ENCODE measurements at places on chromosomes 1 and 21. TPM values are rescaled to one million over a fixed set of nuclear protein-coding genes. Genes with fewer than 3 reads are reported as not detected.
A peak's percentile ranks its signal among the peaks of the same experiment; 100 is the strongest.

PAQR7 gene
- polyA plus RNA-seq: 12.0 TPM

IL20 gene
- polyA plus RNA-seq: not detected

HTR6 gene
- not detected for polyA plus RNA-seq

NIBAN1 gene
- 4.0 TPM for polyA plus RNA-seq

DNA sequence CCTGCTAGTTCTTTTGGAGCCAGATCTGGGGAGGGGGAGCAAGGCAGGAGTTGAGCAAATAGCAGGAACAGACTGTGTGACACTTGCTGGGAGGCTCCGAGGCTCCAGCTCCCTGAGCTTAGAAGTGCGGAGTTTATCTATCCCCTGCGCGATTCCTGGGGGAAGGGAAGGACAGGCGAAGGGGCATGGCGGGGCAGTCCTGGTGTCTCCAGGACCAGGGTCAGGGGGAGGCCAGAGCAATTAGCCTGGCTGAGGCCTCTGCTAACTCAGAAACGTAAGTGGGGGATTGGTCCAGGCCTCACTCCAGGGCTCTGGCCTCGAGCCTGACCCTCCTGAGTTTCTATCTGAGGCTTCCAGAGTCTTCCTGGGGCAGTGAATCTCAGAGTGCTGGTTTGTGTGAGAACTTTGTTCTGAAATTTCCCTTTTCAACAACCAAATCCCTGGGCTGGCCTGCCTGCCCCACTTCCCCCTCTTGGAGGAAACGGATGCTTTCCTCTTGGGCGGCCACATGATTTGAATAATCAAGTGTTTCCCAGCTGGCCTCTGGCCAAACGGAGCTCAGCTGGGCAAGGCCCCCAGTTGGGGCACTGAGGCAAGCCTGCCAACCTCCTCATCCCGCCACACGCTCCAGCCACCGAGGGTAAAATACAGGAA lies 15.6 kb downstream of the ALPL start:
- DNase-seq: no peak

- no peak for DNase-seq
Measured at GRCh38 chr1:197182716-197183115, 36.2 kb upstream of the ASPM start.

DNA sequence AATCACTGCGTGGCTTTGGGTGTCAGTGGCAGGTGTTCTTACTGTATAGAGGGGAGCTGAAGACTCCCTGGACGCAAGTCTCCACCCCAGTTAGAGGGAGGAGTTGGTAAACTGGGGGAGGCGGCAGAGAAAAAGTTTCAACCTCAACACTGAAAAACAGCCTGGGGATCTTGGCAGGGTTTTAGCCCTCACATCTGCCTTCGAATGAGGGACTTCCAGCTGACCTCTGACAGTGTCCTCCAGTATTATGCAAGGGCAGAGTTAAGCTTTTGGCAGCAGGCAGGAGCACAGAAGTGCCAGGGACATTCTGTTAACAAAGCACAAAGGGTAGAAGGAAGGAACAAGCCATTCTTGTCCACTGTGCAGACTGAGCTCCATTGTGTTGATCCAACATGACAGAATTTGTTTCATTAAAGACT lies 41.2 kb upstream of the RAB4A start:
- no peak for DNase-seq

DNA sequence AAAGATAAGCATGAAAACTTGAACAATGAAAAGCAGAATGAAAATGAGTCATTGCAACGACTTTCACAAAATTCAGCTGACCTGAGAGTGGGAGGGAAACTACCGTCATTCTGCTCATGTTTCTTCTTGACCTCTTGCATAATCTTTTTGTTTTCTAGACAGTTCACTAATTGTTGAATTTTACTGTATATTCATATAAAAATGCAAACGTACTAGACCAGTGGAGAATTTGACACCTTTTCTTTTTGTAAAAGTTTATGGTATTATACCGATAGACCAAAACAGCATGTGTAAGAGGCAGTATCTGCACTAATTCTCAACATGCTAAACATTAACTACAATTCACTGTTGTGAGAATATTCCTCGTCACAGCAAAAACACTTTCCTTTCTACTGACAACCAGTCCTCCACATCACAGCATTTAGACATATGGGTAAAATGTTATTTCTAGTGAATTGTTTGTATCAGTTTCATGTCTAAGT lies 137.8 kb downstream of the GREM2 start:
- peak; percentile 87 for DNase-seq

GRCh38 chr1:218735436-218736032 lies 390.4 kb downstream of the TGFB2 start:
- DNase-seq: peak; percentile 90

All from IMR-90 (cell line).